ENCODE measurements at places on chromosomes 7 and 10. TPM values are rescaled to one million over a fixed set of nuclear protein-coding genes. Genes with fewer than 3 reads are reported as not detected.

The MYO3A gene
- 0.22 TPM for total RNA-seq

The JAZF1 gene
- total RNA-seq = 6.9 TPM

The GLI3 gene
- total RNA-seq = 8.6 TPM

The NUDT13 gene
- 2.1 TPM for total RNA-seq

The MMP21 gene
- 0.30 TPM for total RNA-seq

The ADCY1 gene
- 9.0 TPM for total RNA-seq
